ENCODE measurements at places on chromosomes 13 and 19.

DNA sequence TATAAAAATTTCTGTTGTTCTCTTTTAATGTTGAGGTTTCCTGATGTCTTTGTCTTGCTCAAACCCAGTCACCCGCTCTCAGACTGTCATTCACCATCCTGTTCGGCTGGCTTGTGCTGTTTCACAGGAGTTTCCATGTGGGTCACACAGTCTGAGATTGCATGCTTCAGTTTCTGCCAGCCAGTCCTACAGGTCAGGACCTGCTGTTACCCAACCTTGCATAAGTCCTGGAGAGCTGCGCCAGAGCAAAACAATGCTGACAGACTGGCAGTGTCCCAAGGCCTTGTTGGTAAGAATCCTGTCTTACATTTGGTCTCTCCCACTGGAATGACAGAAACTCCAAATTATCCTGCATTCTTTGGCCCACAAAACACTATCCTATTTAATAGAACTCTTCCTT is 340.0 kb upstream of the SLITRK5 start:
- DNase-seq: no peak

DNA sequence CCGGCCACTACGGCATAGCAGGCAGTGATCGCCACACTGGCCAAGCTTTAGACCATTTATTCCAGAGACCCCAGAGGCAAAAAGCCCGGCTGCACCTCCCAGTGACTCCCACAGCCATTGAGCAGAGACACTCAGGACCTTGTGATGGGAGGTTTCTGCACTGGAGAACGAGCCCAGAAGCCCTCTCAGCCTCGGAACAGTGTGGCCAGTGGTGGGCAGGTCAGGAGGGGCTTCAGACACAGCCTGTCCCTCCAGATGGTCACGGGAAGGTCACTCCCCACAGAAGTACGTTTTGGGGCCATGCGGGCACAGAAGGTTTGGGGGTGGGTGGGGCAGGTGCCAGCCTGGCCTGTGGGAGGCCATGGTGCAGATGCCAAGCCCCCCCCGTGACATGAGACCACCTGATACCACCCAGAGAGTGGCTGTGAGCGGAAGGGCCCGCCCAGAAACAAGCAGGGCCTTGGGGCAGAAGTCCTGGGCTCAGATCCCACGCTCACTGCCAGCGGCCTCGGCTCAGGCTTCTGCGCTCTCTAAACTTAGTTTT is 599 bp upstream of the F10 start:
- DNase-seq: no peak

GRCh38 chr13:39036212-39036611 is 1.7 kb downstream of the PROSER1 start:
- DNase-seq: peak; percentile 11

DNA sequence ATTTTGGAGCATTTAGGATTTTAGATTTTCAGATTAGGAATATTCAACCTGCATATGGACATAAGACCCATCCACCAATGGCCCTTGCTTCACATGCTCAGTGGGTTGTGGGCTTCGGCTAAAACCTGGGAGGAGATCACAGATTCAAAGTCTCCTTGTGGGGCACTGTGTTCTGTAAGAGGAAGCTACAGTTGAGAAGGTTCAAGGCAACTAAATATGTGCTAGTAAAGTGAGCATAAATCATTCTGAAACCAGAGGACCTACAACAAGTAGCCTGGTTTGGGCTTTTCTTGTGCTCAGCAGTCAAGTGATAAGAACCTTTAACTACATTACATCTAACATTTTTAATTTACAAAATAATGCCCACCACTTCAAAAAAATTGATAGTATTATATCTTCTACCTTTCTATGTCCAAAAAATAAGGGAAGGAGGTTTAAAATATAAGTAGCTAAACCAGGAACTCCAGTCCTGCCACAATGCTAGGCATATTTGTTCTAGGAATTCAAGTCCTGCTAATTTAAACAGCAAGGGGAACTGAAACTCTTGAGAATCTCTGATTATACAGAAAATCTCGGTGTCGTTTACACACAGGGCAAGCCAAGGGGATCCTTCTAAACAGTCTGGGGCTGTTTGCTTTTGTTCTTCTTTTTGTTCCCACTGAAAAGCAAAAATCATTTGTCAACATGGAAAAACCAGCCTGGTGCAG is 36.6 kb downstream of the FOXO1 start:
- DNase-seq: no peak

- no peak for DNase-seq
Observed at GRCh38 chr13:108618233-108618632, 11.2 kb upstream of the MYO16 start.

DNA sequence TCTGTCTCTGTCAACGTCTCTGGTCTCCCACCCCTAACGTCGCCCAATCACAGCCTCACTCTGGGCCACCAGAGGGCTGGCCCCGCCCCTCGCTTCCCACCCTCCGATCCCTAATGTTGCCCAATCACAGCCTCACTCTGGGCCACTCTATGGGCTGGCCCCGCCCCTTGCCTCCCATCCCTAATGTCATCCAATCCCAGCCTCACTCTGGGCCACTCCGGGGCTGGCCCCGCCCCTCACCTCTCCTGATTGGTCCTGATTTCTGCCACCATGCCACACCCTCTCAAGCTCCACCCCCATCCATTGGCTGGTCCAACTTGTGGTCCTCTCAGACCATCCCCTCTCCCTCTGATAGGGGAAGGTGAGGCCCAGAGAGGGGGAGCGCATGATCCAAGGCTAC is 24.9 kb downstream of the CELF5 start:
- DNase-seq: no peak

All from fibroblast of upper back skin (primary cell).